CD4-positive, alpha-beta memory T cell (primary cell): ENCODE measurements at places on chromosomes 1 and 21. TPM values are rescaled to one million over a fixed set of nuclear protein-coding genes. Genes with fewer than 3 reads are reported as not detected.

Gene SASS6
- 5.8 TPM for total RNA-seq

DNA sequence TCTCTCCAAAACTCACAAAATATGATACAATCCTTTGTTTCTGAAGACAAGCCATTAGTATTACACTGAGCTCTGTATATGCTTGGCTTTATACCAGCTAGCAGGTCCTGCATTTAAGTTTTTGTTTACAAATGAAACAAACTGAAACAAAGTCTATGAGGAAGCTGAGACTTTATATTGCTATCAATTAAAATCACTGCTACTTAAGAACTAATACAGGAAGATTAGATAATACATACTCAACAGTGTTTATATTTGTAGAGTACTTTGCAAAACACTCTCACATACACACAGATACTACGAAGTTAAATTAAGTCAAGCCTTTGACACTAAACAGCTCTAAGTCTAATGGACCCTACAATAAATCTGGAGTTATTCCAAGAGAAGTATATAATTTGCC, 247.4 kb downstream of the CRB1 start:
- H3K36me3 ChIP-seq = peaks cover 4% of the 10 kb centered on the region
- H3K27me3 ChIP-seq = no peaks in the 10 kb centered on the region
- no peak for DNase-seq

Gene GJA9
- not detected for total RNA-seq

DNA sequence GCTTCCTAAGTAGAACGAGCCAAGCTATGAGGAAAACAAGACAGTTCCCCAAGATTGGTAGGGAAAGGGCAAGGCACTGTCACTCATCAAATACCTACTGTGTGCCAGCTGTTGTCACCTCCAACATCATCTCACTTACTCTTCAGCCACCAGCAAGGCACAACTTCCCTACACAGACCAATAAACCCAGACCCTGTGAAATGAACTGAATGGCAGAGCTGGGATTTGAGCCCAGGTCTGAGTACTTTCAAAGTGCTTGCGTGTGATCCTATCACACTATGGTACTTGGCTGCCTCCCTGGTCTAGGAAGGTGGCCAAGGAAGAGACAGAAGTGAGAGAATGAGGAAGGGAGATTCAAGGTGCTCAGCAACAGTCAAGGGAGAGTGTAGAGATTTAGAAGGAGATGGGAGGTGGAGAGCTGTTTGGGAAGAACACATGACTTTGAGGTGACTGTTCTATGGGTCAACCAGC, 16.7 kb upstream of the TRIM63 start:
- H3K4me3 ChIP-seq = no peak overlapping the region
- H3K4me1 ChIP-seq = no peaks in the 10 kb centered on the region
- no peaks in the 10 kb centered on the region for H3K36me3 ChIP-seq
- no peak overlapping the region for H3K27ac ChIP-seq
- H3K27me3 ChIP-seq = peaks cover 4% of the 10 kb centered on the region

DNA sequence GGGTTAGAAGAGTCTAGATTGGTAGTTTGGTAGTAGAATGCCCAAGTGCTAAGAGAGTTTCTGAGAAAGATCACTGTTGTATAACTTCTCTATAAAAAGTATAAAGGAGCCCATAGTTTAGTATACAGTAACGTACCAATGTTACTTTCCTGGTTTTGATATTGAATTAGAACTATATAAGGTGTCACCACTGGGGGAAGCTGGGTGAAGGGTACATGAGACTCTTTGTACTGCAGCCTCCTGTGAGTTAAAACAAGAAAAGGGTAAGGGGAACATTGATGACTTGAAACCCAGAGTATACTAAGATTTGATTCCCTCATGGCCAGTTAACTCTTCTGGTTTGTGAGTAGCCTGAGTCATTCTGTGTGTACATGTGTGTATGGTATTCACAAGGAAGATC, 129.8 kb downstream of the RPS6KC1 start:
- no peaks in the 10 kb centered on the region for H3K27me3 ChIP-seq
- H3K4me3 ChIP-seq = no peak overlapping the region
- H3K27ac ChIP-seq = no peak overlapping the region
- H3K4me1 ChIP-seq = no peaks in the 10 kb centered on the region
